ENCODE measurements at places on chromosomes 5 and 9.

- peak; percentile 36 for DNase-seq
Measured at GRCh38 chr9:114287001-114287762, 35.7 kb upstream of the ORM1 start.

- no peak for DNase-seq
Measured at GRCh38 chr5:24804221-24804681, 159.5 kb upstream of the CDH10 start.

GRCh38 chr9:20022410-20022809 is 233.6 kb upstream of the SLC24A2 start:
- no peak for DNase-seq

DNA sequence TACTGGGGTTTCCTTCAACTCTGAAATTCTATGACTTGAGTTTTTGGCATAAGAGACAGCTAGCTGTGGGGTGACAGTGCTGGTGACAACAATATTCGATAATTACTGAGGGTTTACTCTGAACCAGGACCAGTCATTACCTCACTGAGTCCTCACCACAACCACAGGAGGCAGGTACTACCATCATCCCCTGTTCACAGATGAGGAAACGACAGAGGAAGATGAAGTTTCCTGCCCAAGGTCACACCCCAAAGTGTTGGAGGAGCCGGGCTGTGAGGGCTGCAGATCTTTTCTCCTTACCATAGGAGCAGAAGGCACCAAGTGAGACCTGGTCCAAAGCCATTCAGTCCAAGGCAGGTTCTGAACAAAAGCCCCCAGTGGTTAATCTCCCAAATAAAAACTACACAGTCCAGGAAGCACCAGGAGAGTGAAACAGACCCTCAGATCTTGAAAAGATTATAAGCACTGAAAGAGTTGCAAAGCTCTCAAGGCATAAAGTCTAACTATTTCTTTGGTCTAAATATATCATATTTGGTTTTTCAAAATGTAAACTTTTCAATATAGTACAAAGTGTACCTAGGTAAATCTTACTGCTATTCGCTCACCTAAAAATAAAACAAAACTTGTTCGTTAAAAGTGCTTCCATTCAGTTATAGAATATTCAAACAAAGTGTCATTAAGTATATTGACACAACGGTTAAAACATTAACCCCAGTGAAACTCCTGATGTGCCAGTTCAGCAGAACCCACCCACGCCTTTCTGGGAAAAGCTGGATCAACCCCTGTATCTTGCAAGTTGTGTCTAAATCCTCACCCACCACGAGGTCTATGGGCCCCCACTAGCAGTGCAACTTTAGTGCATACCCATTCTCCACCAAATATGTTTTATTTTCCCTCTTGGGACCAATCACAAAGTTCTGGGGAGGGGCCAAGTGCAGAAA is 82.6 kb upstream of the EQTN start:
- no peak for DNase-seq

GRCh38 chr5:177435847-177436536 is 9.5 kb downstream of the GRK6 start:
- no peak for DNase-seq

- DNase-seq: no peak
Measured at GRCh38 chr9:90579181-90579580, 63.4 kb downstream of the DIRAS2 start.

- peak; percentile 30 for DNase-seq
Measured at GRCh38 chr5:122201365-122201764, 72.0 kb downstream of the ZNF474 start.

- no peak for DNase-seq
Measured at GRCh38 chr9:108748776-108749175, 107.0 kb downstream of the ACTL7B start.

DNA sequence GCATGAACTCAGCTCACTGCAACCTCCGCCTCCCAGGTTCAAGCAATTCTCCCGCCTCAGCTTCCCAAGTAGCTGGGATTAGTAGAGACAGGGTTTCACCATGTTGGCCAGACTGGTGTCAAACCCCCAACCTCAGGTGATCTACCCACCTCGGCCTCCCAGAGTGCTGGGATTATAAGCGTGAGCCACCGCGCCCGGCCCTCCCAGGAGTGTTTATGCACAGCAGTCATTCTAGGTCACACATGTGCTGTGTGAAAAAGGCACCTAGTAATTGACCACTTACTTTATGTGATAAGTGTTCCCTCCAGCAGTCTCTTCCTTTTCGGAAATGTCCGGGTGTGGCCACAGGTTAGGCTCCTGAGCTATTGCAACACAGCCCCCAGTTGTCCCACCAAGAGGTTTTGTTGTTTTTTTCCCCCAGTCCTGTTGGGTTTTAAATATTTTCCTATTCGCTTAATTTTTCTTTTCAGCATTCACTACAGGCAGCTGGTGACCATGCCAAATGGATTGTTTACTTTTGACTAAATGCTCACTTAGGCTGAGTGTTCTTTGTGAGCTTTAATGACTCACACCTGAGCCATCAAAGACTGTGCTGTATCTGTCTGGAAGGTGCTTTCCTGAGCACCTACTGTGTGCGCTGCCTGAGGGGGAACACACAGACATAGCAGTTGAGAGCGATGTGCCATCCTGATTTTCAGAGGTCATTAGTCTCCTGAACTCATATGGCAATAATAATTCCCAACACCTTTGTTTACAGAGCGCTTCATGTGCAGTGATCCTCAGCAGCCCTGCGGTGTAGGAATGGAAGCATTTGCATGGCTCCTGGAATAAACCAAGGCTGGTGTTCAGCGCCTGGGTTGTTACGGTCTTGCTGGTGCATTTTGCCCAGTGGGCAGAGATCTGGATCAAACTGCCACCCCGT is 94.3 kb downstream of the MVB12B start:
- DNase-seq: peak; percentile 7

DNA sequence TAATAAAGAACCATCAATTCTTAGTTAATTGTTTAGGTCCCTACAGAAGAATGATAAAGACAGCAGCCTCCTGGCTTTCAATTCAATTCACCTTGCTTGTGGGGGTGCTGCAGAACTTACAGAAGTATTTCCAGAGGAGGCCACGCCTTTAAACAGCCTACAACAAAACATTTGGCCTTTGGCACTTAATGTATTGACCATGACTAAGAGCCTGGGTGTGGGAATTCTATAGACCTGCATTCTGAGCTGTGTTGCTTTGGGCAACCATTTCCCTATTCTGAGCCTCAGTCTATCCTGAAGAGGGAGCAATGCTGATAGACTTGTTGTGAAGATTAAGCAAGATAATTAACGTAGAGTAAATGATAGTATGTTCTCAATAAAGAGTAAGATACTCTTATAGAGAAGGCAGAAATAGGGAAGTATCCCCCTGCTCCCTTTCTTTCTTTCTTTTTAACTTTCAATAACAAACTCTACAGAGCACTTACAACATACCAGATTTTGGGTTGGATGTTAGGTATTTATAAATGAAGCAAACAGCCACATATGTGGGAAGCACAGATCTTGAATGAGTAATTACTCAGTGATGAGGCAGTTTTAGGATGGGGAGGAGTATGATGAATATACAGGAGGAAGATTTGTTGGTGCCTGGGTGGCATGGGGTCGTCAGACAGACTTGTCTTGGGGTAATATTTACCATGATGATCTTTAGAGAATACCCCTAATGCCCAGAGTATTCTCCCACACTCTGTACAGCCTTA is 28.4 kb downstream of the PAPPA start:
- no peak for DNase-seq

DNA sequence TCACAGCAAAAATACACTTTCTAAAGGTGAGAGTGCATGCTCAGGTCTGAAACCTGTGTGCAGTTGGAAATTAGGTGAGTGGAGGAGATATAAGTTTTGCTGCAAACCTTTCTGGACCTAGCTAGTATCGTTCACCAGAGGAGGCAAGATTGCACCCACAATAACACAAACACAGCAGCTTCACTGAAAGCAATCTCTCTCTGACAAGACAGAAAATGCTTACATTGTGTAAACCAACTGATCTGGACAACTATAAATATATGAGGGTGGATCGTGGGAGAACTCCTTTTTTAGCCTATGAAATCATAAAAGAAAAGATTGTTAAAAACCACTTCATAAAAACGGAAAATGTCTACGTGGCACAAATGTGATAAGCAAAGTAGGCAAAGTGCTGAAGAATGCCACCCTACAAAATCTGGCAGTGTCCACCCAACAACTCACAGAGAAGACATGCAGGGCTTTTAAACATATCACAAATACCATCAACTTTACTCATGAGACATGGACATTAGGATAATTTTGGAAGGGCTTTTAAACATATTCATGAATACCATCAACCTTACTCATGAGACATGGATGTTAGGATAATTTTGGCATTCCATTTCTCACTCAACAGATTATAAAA is 134.3 kb downstream of the CDH18 start:
- no peak for DNase-seq

DNA sequence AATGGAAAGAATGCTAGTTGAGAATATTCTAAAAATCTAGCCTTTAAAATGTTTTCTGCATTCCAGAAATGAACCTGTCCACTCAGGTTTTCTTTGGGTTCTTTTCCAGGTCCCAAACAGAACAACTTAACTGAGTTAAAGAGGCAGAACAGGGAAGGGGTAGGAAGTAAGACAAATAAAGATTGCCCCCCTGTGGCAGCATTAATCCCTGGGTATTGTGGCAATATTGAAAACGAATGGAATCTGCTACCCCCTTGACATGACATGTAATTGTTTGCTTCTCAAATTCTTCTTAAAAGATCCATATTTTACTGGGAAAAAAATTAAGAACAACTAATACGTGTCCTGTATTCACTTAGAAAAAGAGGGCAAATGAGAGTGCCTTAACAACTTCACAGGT is 9.3 kb upstream of the RBM22 start:
- DNase-seq: no peak

- no peak for DNase-seq
Measured at GRCh38 chr5:147918899-147919298, 12.6 kb upstream of the C5orf46 start.

- DNase-seq: no peak
Measured at GRCh38 chr5:33588654-33589372, 148.0 kb downstream of the TARS1 start.

GRCh38 chr9:87464992-87465378 is 32.7 kb upstream of the DAPK1 start:
- DNase-seq: no peak

DNA sequence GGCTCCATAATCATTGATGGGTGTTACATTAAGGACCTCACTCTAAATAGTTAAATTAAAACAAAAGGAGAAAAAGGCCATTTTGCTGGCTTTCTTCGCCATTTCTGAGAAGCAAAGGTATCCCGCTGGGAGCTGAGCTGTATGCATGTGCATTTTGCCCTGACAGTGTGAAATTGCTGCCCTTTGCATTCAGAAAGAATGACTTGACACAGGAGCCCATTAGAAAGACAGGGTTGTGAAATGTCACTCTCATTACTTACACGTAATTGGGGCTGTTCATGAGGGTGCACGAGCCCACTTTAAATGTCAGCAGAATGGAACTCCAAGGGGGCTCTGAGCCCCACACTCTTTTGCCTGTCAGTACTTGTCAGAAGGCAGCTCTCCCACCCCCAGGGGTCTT is 85.0 kb downstream of the SEMA4D start:
- no peak for DNase-seq

DNA sequence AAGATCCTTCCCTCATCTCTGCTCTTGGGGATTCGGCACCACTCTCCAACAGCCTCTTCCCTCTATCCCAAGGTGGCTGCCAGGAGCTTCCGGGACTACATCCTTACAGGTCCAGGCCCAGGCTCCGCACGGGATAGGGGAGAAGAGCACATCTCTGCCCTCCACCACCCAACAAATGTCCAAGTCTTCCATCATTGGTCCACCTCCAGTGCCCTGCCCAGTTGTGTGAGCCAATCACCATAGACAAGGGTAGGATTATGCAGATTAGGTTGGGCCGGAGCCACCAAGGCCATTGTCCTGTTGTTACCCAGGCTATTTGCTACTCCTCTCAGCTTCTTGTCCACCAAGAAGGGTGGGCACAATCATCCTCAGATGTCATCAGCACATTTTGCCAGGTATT is 9.1 kb downstream of the UNC5A start:
- no peak for DNase-seq

- DNase-seq: peak; percentile 73
Measured at GRCh38 chr5:124262470-124262869, 484.0 kb downstream of the ZNF608 start.

- DNase-seq: no peak
Measured at GRCh38 chr5:141685591-141685990, 3.6 kb upstream of the ARAP3 start.

GRCh38 chr5:2657151-2657550 is 94.3 kb downstream of the IRX2 start:
- no peak for DNase-seq

DNA sequence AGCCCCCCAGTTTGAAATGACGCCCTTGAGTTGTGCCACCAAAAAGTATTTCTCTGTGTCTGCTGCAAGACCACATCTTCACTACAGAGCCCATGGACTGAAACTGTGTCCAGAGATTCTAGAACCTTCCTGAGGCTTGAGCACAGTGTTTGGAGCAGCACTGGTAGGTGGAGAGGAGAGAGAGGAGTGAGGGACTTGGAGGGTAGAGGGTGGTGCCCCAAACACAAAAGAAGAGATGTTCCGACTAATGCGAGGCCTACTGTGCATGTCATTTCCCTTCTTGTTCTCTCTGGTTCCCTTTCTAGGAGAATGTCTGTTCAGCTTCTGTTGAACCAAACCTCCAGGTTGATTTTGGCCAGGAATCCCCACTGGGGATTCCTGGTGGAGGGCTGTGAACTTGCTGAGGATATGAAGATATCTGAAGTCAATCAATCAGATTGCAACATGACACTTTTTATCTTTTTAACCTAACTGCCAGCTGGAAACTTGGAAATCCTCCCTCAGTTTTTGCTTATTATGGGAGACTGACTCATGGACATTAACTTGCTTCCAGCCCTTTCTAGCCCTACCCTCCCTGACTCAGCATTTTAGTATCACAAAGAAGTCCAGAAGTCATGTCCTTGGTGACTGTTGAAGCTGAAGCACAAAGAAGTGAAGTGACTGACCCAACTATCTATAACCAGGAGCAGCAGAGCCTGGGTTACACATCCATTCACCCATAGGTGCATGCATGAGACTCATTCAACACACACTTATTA is 154.5 kb downstream of the NR3C1 start:
- DNase-seq: no peak

GRCh38 chr5:115510145-115510645 is 34.4 kb downstream of the FEM1C start:
- DNase-seq: no peak

DNA sequence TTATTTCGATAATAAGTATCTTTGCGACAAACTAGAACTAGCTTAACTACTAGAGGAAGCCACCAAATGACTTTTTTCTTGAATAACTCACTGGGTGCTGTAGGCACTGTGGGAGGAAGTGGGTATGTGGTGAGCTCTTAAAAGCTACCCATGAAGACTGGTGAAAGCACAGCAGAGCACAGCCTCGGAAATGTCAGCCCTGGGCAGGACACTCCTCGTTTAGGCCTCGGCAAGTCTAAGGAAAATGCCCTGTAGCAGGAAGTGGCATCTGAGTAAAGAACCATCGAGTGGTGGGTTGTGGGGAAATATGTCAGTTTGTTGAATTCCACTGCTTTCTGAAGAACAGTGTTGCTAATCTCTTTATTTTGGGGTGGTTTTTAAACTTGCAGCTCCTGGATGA is 44.0 kb upstream of the NCS1 start:
- DNase-seq: peak; percentile 63

DNA sequence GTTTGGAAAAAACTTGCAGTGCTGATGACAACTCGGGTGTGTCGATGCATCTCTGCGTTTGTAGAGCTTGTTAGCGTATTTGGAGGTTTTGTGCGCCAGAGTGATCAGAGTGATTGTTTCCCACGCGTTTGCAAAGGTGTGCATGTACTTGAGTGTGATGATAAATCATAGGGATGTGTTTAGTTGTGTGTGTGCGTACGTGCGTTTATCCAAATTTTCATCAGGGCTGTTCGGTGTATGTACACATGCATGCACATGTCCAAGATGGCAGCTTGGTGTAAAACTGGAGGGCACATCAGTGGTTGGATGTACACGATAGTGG is 248 bp upstream of the C1QTNF2 start:
- no peak for DNase-seq
